Heart right ventricle (tissue), 16 donors: ENCODE measurements at places on chromosomes 7 and 10. TPM values are rescaled to one million over a fixed set of nuclear protein-coding genes. Genes with fewer than 3 reads are reported as not detected.
A peak's percentile ranks its signal among the peaks of the same experiment; 100 is the strongest.

DNA sequence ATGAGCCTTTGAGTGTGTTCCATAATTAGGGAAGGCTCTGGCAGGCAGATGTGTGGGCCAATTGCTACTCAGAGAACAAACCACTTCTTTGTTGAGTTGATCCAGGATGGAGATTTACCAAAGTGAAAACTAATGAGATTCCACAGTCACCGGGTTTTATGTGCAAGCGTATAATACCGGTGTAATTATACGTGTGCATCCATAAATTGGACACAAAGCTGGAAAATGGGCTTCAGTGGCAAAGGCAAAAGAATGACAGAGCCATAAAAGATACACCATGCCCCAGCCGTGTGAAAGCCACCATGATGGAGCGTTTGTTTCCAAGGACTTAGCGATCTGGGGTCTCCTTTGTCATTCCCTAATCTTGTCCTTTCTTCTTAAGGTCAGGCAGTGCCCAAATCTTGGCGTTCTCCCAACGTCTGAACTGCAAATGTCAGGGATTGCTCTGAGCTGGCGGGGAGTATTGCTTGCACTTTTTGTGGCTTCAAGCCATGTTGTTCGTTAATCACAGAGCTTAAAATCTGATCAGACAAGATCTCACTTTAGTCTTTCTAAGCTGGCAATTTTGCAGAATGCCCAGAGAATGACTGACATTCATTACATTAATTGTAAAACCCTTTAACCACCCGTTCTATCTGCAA, 70.1 kb downstream of the NPTX2 start:
- H3K27me3 ChIP-seq: no peaks in the 10 kb centered on the region
- no peak for DNase-seq
- H3K36me3 ChIP-seq: no peaks in the 10 kb centered on the region
- H3K4me3 ChIP-seq: no peak overlapping the region
- no peaks in the 10 kb centered on the region for H3K4me1 ChIP-seq

GRCh38 chr10:119221666-119222065, 14.3 kb downstream of the GRK5 start:
- no peaks in the 10 kb centered on the region for H3K36me3 ChIP-seq
- peak overlapping the region; percentile 68 for H3K27ac ChIP-seq
- no peak for DNase-seq
- H3K4me3 ChIP-seq: no peak overlapping the region
- peaks cover 87% of the 10 kb centered on the region for H3K4me1 ChIP-seq
- no peaks in the 10 kb centered on the region for H3K27me3 ChIP-seq

GRCh38 chr10:77800738-77801266, 125.8 kb downstream of the DLG5 start:
- no peaks in the 10 kb centered on the region for H3K27me3 ChIP-seq
- H3K36me3 ChIP-seq: peaks cover 64% of the 10 kb centered on the region
- no peak overlapping the region for H3K4me3 ChIP-seq
- H3K27ac ChIP-seq: no peak overlapping the region
- H3K4me1 ChIP-seq: no peaks in the 10 kb centered on the region
- no peak for DNase-seq

- no peaks in the 10 kb centered on the region for H3K27me3 ChIP-seq
- H3K27ac ChIP-seq: no peak overlapping the region
- no peak for DNase-seq
- no peak overlapping the region for H3K4me3 ChIP-seq
- no peaks in the 10 kb centered on the region for H3K4me1 ChIP-seq
These were observed 56.0 kb downstream of the ANKRD7 start for GRCh38 chr7:118280319-118281012.

DNA sequence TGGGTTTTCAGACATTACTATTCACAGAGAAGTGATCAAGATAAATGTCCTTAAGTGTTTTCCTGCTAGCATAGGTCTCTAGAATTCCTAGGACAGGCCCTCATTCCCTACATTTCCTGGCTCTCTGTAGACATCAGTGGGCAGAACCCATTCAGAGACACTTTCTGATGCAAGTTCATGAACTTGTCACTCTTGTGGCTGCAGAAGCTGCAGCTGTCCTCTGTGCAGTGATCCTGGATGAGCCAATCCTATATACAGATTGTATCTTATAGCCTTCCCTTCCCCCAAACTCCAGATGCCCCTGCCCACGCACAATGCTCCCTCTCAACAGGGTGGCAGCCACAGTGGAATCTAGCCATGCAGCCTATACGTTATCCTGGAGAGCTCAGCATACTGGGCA, 12.6 kb upstream of the GRB10 start:
- no peak overlapping the region for H3K27ac ChIP-seq
- no peak for DNase-seq
- peaks cover 9% of the 10 kb centered on the region for H3K27me3 ChIP-seq
- H3K4me3 ChIP-seq: no peak overlapping the region

- H3K4me3 ChIP-seq: no peak overlapping the region
- no peaks in the 10 kb centered on the region for H3K36me3 ChIP-seq
- peaks cover 50% of the 10 kb centered on the region for H3K27me3 ChIP-seq
- no peak for DNase-seq
- no peak overlapping the region for H3K27ac ChIP-seq
- H3K4me1 ChIP-seq: no peaks in the 10 kb centered on the region
These were observed 25.9 kb upstream of the RNF32 start for GRCh38 chr7:156614434-156615264.

GRCh38 chr10:49735848-49736563, 26.1 kb downstream of the OGDHL start:
- DNase-seq: no peak
- H3K27ac ChIP-seq: no peak overlapping the region
- H3K4me3 ChIP-seq: no peak overlapping the region

- peaks cover 54% of the 10 kb centered on the region for H3K36me3 ChIP-seq
- DNase-seq: no peak
- H3K27me3 ChIP-seq: no peaks in the 10 kb centered on the region
- H3K4me1 ChIP-seq: no peaks in the 10 kb centered on the region
- no peak overlapping the region for H3K4me3 ChIP-seq
These were observed 70.3 kb downstream of the GNAI1 start for GRCh38 chr7:80204919-80205318.

GRCh38 chr10:1992930-1993329, 255.6 kb upstream of the ADARB2 start:
- H3K27ac ChIP-seq: no peak overlapping the region
- no peaks in the 10 kb centered on the region for H3K36me3 ChIP-seq
- no peak for DNase-seq

DNA sequence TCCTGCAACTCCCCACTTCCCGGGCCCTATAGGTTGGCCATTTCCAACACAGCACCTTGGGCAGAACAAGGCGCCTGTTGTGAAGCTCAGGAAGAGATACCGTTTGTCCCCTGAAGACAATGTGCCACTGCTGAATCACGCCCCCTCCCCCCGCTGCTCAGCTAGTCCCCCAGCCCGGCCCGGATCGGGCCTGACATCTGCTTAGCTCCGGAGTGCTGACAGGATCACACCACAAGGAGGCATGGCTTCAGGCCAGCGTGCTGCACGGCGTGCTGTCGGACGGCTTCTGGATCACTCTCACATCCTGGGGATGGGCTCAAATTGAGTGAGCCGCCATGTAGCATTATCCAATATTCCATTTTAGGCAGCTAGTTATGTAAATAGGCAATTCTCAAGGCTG, 62.1 kb upstream of the EFCAB10 start:
- H3K27me3 ChIP-seq: no peaks in the 10 kb centered on the region
- H3K4me3 ChIP-seq: no peak overlapping the region
- H3K4me1 ChIP-seq: peaks cover 3% of the 10 kb centered on the region
- no peak overlapping the region for H3K27ac ChIP-seq

- DNase-seq: no peak
- H3K27me3 ChIP-seq: no peaks in the 10 kb centered on the region
- peaks cover 46% of the 10 kb centered on the region for H3K4me1 ChIP-seq
- H3K4me3 ChIP-seq: no peak overlapping the region
These were observed 92.8 kb downstream of the ZRANB1 start for GRCh38 chr10:125034675-125035074.

GRCh38 chr7:70037171-70037933, 439.1 kb downstream of the AUTS2 start:
- peaks cover 6% of the 10 kb centered on the region for H3K4me1 ChIP-seq
- DNase-seq: no peak
- H3K27ac ChIP-seq: no peak overlapping the region
- H3K4me3 ChIP-seq: no peak overlapping the region
- no peaks in the 10 kb centered on the region for H3K36me3 ChIP-seq

DNA sequence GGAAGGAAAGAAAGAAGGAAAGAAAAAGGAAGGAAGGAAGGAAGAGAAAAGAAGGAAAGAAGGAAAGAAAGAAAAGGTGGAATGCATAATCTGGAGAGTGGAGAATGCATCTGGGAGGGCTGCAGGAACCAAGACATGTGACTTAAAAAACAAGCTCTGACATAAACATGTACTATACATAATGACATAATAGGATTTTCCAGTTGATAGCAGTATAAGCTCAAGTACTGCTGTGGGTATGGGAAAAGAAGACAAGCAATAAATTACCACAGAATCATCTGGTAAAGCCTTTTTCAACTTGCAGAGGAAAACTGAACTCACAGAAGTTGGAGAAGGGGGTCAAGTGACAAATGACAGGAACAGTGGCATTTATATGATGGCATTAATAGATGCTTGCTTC, 345.9 kb downstream of the PLXDC2 start:
- H3K4me3 ChIP-seq: no peak overlapping the region
- DNase-seq: no peak
- H3K4me1 ChIP-seq: no peaks in the 10 kb centered on the region
- H3K27ac ChIP-seq: no peak overlapping the region
- peaks cover 7% of the 10 kb centered on the region for H3K36me3 ChIP-seq
- H3K27me3 ChIP-seq: no peaks in the 10 kb centered on the region

DNA sequence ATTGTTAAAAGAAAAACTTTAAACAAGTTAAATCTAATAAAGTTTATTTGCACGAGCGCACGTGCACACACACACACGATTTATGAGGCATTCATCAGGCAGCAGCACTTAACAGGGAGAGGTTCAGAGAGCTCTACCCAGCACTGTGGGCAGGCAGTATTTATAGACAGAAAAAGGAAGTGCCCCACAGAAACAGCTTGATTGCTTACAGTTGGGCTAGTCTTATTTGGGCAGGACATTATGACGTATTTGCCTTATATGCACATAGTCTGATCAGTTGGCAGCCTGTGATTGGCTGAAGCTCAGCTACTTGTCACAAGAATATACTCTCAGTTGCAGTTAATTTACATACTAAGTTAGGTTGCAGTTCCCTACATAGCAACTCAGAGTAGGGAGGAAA, 1.2 kb upstream of the SDHAF3 start:
- no peak for DNase-seq
- no peak overlapping the region for H3K27ac ChIP-seq
- H3K4me1 ChIP-seq: peaks cover 9% of the 10 kb centered on the region
- no peaks in the 10 kb centered on the region for H3K36me3 ChIP-seq
- H3K4me3 ChIP-seq: no peak overlapping the region
- no peaks in the 10 kb centered on the region for H3K27me3 ChIP-seq

DNA sequence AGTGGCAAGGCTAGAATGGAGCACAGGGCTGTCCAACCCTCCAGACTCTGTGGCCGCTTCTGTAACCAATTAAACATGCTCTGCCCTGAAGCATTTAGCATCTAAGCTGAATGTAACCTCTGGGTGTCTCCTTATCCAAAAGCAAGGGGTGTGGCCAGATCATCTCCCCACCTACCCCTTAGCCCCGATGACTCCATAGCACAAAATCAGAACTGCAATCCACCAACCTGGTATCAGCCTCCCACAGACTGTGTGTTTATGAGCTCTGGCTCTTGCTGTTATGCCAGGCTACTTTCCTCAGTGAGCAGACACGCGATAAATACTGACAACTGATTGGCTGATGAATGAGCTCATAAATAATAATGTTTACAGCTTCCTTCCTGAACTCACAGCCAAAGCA, 3.2 kb downstream of the FRMD4A start:
- no peak for DNase-seq
- no peak overlapping the region for H3K4me3 ChIP-seq
- H3K27ac ChIP-seq: no peak overlapping the region

- peaks cover 7% of the 10 kb centered on the region for H3K4me1 ChIP-seq
- no peaks in the 10 kb centered on the region for H3K27me3 ChIP-seq
- H3K4me3 ChIP-seq: no peak overlapping the region
- peaks cover 81% of the 10 kb centered on the region for H3K36me3 ChIP-seq
- H3K27ac ChIP-seq: no peak overlapping the region
These were observed 48.3 kb downstream of the SLC37A3 start for GRCh38 chr7:140350056-140350455.

GRCh38 chr7:121000081-121000983, 11.8 kb downstream of the CPED1 start:
- peak overlapping the region; percentile 64 for H3K27ac ChIP-seq
- H3K27me3 ChIP-seq: no peaks in the 10 kb centered on the region
- H3K4me3 ChIP-seq: peak overlapping the region; percentile 8
- no peaks in the 10 kb centered on the region for H3K36me3 ChIP-seq
- H3K4me1 ChIP-seq: peaks cover 72% of the 10 kb centered on the region
- DNase-seq: no peak

DNA sequence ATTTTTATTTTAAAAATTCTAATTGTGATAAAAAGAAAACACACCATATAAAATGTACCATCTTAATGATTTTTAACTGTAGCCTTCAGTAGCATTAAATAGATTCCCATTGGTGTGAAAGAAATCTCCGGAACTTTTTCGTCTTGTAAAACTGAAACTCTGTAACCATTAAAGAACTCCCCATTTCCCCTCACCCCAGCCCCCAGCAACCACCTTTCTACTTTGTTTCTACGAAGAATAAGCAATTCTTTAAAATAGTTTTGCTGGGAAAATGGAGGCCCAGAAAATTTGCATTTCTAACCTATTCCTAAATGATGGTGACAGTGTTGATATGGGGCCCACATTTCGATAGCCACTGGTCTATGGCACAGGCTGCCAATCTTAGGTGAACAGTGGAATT, 305.4 kb upstream of the PFKP start:
- no peak for DNase-seq
- H3K4me1 ChIP-seq: no peaks in the 10 kb centered on the region
- H3K27ac ChIP-seq: no peak overlapping the region
- no peak overlapping the region for H3K4me3 ChIP-seq

The PNLIPRP2 gene
- total RNA-seq: not detected

The SPDYE11 gene
- not detected for total RNA-seq

The RNF133 gene
- total RNA-seq: 0.21 TPM

The MKI67 gene
- 5.7 TPM for total RNA-seq

The ZNRF2 gene
- 8.6 TPM for total RNA-seq

The WNT8B gene
- total RNA-seq: not detected

The PTF1A gene
- not detected for total RNA-seq

The GIMAP8 gene
- total RNA-seq: 39.4 TPM

The CTAGE6 gene
- total RNA-seq: 0.17 TPM

The CUEDC2 gene
- total RNA-seq: 84.3 TPM

The PDLIM1 gene
- total RNA-seq: 467 TPM

The ADCYAP1R1 gene
- total RNA-seq: 2.1 TPM
